ENCODE measurements at places on chromosomes 6 and 20. TPM values are rescaled to one million over a fixed set of nuclear protein-coding genes. Genes with fewer than 3 reads are reported as not detected.

GRCh38 chr6:128216917-128217316, 303.5 kb downstream of the PTPRK start:
- DNase-seq = no peak

GRCh38 chr6:76516924-76517323, 444.5 kb upstream of the IMPG1 start:
- no peak for DNase-seq

DNA sequence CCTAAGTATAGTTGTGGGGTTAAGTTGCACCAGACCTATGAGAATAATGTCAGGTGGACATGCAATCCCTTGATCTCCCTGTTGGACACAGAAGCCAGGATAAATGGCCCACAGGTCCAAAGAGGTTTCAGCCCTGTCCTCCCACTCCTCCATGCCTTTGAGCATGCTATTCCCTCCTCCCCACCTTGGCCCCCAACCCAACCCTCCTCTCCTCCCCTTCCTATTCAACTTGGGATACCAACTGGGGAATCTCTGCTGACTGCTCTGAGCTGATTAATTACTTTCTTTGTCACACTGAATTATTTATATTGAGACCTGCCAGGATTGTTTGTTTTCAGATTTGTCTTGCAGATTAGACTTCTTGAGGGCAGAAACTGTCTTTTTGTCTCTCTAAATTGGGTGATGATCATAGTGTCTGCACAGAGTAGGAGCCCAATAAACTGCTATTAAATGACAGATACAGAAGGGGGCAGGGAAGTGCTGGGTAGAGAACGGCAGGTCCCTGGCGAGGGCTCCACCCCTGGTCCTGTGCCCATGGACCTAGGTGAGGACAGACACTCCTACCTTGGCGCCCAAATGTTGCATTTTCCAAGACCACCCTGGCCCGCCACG, 120.9 kb downstream of the UNC5CL start:
- DNase-seq = no peak

The GGTLC1 gene
- total RNA-seq = not detected

GRCh38 chr6:30260036-30260504, 46.9 kb upstream of the TRIM26 start:
- no peak for DNase-seq

The LPA gene
- total RNA-seq = not detected

- DNase-seq = peak; percentile 92
These were observed 10.9 kb upstream of the LPIN3 start for GRCh38 chr20:41329435-41330342.

The SOX12 gene
- 17.2 TPM for total RNA-seq

GRCh38 chr6:44561832-44562665, 174.5 kb downstream of the CDC5L start:
- no peak for DNase-seq

DNA sequence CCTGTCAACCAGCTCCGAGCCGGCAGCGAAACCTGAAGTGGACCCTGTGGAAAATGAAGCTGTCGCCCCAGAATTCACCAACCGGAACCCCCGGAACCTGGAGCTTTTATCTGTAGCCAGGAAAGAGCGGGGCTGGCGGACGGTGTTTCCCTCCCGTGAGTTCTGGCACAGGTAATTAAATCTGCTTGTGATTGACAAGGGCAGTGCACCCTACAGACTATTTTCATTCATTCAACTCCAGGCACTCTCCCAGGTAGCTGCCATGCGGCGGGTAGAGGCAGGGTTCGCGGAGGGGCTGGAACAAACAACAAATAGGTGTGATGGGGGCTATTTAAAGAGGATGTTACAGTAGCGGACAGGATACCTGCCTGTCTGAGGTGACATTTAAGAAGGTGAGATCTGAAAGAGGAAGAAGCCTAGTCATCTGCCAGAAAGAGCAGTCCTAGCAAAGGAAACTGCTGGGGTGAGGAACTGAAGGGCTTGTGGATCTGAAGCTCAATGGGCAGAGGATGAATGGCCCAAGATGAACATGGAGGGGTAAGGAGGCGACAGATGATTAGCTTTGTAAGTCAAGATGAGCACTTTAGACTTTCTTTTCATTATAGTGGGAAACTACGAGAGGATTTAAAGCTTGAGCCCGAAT, 810 bp downstream of the MRPL18 start:
- DNase-seq = no peak

The GFRA4 gene
- not detected for total RNA-seq

DNA sequence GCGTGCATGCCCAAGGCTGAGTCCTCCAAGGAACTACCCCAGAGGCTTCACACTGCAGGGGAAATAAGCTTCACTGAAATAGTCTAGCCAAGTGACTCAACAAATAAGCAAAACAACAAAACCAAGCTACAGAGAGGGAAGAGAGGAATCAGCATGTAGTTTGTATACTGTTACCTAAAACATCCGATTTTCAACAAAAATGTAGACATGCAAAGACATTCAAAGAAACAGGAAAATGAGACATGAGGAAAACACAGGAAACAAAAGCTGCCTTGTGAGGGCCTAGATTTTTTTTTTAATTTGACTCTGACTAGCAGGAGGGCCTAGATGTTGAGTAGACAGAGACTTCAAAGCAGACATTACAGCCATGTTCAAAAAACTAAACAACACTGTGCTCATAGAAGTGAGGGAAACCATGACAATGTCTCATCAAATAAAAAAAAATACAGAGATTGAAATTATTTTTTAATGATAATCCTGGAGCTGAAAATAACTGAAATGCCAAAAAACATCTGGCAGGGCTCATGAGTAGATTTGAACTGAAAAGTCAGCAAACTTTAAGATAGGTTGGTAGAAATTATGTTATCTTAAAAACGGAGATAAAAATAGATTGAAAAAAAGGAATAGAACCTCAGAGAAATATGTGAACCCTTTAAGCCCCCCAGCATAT, 16.4 kb upstream of the KIF25 start:
- no peak for DNase-seq

DNA sequence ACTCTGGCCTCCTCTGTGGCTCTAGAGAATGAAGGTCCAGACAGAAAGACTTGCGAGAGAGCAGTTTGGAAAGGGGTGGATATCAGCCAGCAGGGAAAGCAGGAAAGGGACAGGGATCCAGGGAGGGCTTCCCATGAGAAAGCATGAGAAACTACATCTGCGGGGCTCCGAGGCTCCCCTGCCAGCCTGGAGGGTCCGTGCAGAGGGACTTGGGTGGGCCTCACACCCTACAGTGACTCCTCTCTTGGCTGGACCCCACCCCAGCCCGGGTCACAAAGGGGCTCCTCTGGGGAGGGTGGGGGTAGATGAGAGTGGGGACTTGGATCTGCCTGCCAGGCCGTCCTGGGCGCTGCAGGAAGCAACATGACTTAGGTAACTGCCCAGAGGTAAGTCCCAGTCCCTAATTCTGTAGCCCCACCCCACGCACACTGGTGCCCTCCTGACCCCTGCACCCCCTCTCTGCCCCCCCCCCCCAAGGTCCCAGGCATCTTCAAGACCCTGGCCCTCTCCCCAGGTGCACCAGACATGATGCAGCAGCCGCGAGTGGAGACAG, at the start of gene TMEM239:
Gene TMEM239, plus strand, starts transcription at position 335 of the 553 bp plus-strand sequence. Its CDS starts 191 bp downstream, at position 526.
- DNase-seq = no peak

- peak; percentile 63 for DNase-seq
These were observed 23.7 kb downstream of the PEX7 start for GRCh38 chr6:136846046-136846445.

The ABRACL gene
- 36.8 TPM for total RNA-seq

- DNase-seq = no peak
These were observed 9.3 kb upstream of the NEDD9 start for GRCh38 chr6:11241793-11242201.

DNA sequence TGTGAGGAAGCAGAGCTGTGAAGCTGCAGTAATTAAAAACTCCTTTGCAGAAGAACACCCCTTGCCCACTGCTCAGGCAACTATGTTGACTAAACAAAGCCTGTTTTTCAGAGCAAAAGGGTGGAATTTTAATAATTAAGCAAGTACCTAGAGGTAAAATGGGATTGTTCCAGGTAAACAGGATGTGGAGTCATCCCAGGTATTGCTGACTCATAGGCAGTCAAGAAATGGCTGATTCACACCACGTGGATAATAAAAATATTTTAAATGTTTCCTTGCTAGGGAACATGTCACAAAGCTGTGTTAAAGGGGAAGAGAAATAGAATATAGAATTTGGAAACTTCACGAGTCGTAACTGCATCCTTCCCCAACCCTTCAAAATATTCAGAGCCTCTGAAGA, 491.8 kb downstream of the BTBD3 start:
- DNase-seq = peak; percentile 52

- no peak for DNase-seq
These were observed 322.2 kb downstream of the ESR1 start for GRCh38 chr6:152129691-152130151.

The FAM184A gene
- total RNA-seq = 2.2 TPM

The HLA-DQA1 gene
- total RNA-seq = not detected

- no peak for DNase-seq
These were observed 615.7 kb upstream of the CITED2 start for GRCh38 chr6:139990026-139990686.

DNA sequence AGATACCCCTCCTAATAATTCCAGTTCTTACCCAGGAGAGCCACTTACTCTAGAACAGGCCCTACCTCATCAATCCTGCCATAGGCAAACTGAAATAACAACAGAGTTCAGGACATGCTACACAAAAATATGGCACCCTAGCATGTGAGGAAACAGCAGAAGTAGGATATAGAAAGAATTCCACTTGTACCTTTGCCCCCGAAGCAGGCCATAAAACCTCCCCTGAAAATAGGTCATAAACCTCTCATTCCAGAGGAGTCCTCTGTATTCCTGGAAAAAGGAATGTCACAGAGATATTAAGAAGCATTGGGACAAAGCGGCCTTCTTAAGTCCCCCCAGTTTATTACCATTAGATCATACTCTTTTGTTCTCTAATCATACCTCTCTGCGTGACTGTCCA, 504.3 kb upstream of the MARCKS start:
- DNase-seq = no peak

All from MCF 10A (cell line).